ENCODE measurements at places on chromosomes 7 and 10.

- DNase-seq, result no peak
Measured at GRCh38 chr7:30162133-30162532, 27.3 kb downstream of the MTURN start.

DNA sequence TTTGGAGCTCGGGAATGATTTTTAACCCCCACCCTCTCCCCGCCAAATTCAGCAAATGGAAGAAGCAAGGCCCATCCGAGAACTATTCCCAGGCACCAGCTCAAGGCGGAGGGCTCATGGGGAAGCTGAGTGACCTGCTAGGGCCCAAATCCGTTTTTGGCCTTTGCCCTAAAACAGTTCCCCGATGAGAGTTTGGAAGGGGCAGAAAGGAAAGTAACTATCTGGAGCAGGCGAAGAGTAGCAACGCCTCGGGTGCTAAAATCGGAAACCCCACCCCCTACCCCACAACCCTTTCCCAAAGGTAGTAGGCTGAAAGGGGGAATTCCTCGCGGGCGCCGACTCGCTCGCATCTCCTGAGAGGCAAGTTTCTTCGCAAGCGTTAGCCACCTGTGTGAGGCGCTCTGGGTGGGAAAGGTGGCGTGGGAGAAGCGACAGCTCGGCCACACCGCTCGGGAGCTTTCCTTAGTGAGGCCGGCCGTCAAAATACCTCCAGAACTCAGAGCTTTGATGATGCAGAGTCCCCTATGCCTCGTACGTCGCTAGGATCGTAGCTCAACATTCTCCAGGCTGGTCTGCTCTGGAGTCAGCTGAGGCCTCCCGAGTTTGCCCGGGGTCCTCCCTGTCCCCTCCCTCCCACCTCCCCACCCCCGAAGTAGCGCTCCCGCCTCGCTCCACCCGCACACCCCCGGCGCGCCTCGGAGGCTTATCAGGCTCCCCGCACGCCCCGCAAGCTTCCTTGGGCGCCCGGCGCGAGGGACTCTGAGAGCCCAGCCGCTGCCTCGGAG, 642 bp upstream of the PRKG1 start:
- DNase-seq, result no peak

DNA sequence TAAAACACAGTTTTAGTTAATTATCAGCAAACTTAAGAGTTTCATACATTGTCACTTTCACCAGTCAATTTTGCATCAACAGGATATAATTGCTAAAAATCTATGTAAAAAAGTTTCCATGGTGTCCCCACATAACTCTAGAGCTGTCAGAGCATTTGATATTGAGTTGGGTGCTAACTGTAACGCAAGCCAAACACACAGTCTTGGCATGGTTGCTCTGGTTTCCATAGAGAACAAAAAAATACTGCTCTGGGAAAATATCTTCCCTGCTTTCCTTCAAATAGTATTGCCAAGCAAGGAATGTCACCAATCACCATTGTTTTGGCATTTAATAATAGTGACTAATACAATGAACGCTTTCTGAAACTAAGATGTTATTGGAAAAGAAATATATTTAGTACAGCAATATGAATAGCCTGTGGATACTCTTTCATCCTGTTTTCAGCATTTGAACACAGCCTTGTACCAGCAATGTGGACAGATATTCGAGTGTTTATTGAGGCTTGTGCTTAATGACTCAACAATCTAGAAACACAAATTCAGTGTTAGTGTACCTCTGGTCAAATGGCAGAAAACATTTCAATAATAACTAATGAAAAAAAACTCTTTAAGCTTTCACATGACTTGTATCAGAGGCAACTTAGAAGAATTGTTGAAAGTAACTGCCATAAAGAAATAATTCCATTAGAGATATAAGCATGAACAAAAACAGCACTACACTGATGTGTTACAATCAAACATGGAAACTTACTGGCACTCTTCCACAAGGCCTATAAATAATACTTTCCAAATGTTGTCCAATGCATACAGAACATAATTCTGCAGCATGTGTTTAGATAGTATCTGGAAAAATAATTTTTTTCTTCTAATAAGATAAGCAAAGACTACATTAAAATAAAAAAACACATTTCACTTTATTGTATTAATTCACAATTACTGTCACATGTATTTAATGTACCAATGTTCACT, 1469.5 kb upstream of the CELF2 start:
- DNase-seq, result no peak

DNA sequence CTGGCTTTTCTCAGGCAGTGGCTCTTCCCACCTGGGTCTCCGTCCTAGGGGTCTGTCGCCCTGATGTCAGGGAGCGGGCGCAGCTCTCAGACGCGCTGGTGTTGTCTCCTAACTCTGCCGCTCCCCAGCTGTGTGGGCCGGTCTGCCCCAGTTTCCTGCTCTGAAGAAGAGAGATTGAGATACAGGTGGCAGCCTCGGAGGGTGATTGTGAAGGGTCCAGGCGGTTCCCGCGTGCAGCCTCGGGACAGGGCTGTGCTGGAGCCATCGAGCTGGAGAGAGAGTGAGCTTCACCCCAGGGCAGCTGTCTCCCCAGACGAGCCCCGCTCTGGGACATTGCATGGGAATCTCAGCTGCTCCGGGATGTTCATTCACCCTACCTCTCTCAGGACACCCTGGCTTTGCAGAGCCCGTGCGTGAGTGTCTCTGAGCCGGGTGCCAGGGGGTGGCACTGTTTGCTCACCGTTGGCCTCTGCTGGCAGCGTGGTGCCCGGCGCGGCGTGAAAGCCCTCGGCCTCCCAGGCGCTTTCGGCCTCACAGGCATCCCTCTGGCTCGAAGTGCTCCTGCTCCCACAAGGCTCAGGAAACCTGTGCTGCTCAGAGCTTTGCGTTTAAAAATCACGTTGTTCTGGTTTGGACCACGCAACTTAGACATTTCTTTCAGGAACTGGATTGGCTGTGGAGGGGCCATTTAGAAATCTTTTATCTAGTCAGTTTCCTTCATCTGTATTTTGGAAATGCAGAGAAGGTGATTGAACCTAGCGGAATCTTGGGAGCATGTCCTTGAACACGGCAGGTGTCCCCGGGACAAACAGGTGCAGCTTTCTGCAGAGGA, 33.8 kb upstream of the ZFAND2A start:
- DNase-seq, result no peak

DNA sequence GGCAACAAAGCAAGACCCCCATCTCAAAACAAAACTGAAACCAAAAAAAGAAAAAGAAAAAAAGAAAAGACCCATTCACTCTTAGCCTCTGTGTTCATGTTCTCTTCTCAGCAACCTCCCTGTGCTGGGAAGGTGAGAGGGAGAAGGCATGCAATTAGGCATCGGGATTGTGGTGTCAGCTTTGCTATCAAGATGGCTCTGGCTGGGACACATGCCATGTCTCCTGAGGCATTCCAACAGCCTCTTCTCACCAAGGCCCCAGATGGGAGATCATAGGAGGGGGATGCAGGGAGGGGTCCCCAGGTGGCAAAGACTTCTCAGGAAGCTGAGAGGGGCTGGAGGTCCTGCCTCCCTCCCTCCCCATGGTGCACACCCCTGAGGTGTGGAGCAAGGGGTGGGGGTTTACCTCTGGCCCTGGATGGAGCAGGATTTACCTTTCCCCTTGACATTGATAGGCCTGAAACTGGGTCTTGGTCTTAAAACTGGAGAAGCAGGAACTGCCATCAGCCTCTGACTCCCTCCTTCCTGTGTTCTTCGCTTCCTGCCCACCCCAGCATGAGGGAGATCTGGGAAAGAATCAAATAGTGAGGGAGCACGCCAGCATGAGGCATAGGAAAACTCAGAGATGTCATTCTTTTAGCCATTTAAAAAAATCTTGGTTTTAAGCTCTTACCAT, 96.2 kb upstream of the DUSP5 start:
- no peak for DNase-seq

GRCh38 chr7:156558198-156558597, 82.4 kb upstream of the RNF32 start:
- DNase-seq, result no peak

GRCh38 chr7:80632139-80632538, 6.3 kb upstream of the CD36 start:
- no peak for DNase-seq

- DNase-seq, result no peak
Measured at GRCh38 chr10:130687566-130687965, 551.4 kb downstream of the GLRX3 start.

DNA sequence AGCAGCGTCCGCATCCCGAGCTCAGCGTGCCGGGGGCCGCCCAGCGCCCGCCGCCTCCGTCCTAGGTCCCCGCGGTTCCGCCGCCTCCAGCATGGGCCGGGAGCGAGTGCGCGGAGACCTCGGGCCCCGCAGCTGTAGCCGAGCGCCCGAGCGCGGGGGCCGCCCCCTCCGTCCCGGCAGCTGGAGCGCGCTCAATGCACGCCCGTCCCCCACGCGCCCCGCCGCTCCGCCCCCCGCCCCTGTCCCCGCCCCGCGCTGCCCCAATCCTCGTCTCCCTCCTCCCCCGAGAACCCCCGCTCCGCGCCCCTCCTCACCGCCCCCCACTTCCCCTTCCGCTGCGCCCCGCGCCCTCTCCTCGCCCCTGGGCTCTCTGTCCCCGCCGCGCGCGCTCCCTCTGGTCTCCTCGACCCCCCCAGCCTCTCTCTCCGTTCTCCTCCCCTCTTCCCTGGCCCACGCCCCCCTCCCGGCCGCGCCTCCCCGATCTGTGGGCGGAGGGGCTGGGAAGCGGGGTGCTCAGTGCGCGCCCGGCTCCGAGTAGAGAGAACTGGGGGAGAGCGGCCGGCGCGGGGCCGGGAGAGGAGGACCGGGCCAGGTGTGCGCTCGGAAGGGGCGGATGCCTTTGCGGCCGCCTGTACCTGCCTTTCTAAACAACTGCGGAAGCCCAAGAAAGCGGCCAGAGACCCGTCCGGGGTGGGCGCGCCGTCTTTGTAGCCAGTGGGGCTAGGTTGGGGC, at the start of gene VIPR2:
VIPR2 (minus strand) TSS at position 110 of the 732 bp plus-strand sequence; CDS start at position 14, 96 bp downstream.
- DNase-seq, result no peak
